ENCODE measurements at places on chromosomes 4 and X. TPM values are rescaled to one million over a fixed set of nuclear protein-coding genes. Genes with fewer than 3 reads are reported as not detected.

GRCh38 chr4:147582386-147583060 lies 34.7 kb upstream of the TMEM184C start:
- no peak for DNase-seq

DNA sequence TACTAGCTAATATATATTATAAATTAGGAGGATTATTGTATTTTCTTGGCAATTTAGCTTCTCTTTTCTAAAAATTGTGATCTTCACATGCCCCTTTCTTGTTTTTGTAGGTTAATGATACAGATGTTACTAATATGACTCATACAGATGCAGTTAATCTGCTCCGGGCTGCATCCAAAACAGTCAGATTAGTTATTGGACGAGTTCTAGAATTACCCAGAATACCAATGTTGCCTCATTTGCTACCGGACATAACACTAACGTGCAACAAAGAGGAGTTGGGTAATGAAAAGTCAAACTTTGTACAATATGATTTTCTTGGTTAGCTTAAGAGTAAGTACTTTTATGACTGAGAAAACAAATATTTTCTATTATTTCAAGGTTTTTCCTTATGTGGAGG lies 74.1 kb downstream of the SLC10A6 start:
- DNase-seq: peak; percentile 14

- no peak for DNase-seq
Measured at GRCh38 chrX:15319075-15319474, 3.6 kb upstream of the ASB11 start.

DNA sequence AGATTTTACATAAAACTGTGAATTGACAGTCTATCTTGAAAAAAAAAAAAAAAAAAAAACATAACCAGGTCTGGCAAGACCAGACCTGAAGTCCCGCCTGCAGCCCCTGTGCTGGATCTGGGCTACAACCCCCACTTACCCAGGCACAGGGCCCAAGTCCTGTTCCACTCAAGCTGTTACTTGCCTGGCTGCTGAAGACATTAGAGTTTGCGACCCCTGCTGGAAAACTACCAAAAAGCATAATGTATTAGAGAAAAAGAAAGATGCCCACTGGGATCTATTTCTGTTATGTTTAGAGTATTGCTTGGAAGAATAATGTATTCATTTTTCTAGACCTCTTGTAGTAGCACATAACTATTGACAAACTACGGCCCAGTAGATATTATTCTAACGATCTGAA lies 4.7 kb downstream of the HS3ST1 start:
- peak; percentile 6 for DNase-seq

- peak; percentile 70 for DNase-seq
Measured at GRCh38 chr4:176838601-176839433, 46.1 kb upstream of the VEGFC start.

DNA sequence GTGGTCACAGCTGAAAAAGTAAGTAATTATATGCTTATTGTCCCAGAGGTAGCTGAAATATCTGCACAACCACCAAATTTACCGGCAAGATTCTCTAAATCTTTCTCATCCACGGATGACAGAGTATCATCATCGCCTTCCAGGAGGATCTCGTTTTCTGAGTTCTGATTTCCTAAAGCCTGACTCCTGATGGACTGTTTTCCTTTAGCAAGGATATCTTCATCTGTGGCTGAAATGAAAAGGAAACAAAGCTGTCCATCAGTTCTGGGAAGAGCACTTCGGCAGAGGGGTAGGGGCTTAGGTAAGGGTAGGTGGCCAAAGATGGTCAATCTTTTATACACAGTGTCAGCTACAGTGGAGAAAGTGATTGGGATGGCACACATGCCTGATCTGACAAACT lies 8.7 kb downstream of the MAB21L2 start:
- DNase-seq: no peak

The NEIL3 gene
- total RNA-seq: 2.4 TPM

The NIPAL1 gene
- total RNA-seq: not detected

DNA sequence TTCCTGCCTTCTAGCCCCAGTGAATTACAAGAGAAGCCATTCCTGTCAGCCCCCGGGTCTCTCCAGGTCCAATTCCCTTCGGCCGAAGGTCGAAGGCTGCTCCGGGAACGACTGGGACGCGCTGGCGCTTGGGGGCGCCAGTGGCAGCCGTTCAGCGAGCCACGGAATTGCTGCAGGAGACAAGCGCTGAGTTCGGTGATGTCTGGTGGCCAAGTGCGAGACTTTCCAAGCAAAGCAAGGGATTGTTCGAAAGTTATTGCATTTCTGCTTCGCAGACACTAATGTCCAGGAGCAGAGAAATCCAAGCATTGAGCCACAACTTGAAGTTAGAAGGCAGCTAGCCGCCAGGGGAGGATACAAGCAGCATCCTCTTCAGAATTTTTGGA lies 1.1 kb upstream of the DKK2 start:
- DNase-seq: peak; percentile 73

- DNase-seq: no peak
Measured at GRCh38 chrX:130174937-130175336, 3.2 kb downstream of the RAB33A start.

DNA sequence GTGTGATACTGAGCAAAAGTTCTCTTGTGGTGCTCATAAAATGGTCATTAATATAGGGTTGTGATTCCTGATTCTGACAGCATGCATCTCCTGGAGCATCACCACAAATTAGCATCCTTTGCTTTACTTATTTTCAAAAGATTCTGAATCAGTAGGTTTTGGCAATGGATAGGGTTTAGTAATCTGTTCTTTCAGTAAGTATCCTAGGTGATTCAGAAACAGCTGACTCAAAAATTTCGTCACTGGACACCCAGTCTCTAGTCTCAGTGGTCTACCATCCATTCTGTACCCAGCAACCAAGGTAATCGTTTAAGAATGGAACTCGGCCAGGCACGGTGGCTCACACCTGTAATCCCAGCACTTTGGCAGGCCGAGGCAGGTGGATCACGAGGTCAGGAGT lies 4.1 kb downstream of the CBLL2 start:
- DNase-seq: peak; percentile 48

- no peak for DNase-seq
Measured at GRCh38 chr4:124253080-124253479, 459.5 kb downstream of the ANKRD50 start.

GRCh38 chrX:138018145-138018799 lies 452.3 kb downstream of the ZIC3 start:
- DNase-seq: peak; percentile 0

DNA sequence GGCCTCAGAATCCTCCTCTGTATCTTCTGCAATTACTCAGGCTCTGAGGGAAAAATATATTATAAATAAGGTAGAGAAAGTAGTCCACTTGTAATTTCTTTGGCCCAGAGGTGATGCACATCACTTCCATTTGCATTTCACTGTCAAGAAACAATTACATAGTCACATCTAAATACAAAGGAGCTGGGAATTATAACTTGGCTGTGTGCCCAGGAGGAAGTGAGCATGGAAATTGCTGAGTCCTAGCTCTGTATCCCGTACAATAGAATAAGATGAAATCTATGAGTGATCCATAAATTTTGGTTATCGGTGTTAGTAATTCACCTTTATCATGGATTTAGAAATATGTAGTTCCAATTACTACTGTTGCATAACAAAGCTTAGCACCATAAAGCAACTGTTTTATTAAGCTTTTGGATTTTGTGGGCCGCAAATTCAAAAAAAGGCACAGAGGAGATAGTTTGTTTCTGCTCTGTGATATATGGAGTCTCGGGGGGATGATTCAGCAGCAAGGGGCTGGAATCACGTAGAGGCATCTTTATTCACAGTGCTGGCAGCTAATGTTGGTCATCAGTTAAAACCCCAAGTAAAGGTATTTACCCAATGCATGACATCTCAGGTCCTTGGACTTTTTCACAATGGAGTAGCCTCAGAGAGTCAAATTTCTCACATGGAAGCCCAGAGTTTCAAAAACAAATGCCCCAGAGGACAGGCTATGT lies 241.4 kb upstream of the GALNT7 start:
- no peak for DNase-seq

- peak; percentile 4 for DNase-seq
Measured at GRCh38 chr4:168071304-168071703, 21.0 kb upstream of the ANXA10 start.

GRCh38 chr4:162016219-162016618 lies 147.6 kb downstream of the FSTL5 start:
- DNase-seq: no peak

DNA sequence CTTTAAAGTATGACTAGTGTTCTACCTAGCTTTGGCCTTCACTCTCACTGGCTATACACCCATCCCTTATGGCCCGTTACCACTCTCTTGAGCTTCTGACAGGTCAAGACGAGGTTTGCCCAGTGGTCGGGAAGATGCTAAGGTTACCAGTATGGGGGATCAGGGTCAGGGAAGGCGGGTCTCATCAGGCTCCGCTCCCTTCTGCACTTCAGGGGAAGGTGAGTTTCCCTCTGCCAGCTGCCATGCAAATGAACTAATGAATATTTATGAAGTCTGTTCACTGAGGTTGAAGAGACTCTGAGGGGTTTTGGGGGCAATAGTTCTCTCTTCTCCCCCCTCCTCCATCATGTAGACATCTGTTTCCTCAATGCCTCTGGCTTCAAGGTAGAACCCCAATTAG lies 6.6 kb downstream of the EFNB1 start:
- DNase-seq: no peak

The SPANXA2 gene
- not detected for total RNA-seq

- DNase-seq: peak; percentile 19
Measured at GRCh38 chr4:169015186-169015623, 5.2 kb upstream of the CBR4 start.

The GYPA gene
- not detected for total RNA-seq

The MAEA gene
- total RNA-seq: 85.0 TPM

The PLAC8 gene
- total RNA-seq: not detected

The CRMP1 gene
- total RNA-seq: not detected

The RWDD4 gene
- total RNA-seq: 41.6 TPM

The CFAP47 gene
- not detected for total RNA-seq

- no peak for DNase-seq
Measured at GRCh38 chr4:112341033-112341432, 43.9 kb downstream of the ALPK1 start.

The SSX4 gene
- not detected for total RNA-seq

- no peak for DNase-seq
Measured at GRCh38 chrX:154419189-154419588, 7.8 kb downstream of the TAFAZZIN start.

The AGTR2 gene
- not detected for total RNA-seq

The CEP135 gene
- 3.2 TPM for total RNA-seq

The TNIP3 gene
- total RNA-seq: 1.4 TPM

DNA sequence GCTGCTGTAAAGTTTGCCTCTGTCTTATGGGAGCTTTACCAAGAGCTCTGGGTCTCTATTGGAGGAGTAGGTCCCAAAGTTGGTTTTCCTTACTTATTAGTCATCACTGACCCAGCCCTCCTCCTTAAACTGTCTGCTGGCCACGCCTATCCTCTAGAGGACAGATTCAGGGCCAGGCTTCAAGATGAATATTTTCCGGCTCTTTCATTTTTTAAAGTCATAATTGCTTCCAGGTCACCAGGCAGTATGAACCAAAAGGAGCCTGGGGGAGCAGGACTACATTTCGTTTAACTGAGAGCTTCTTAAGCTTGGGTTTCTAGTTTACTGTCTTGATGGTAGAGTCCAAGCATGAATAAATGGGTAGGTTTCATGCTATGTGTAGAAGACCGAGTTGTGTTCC lies 13.7 kb downstream of the BCORL1 start:
- DNase-seq: peak; percentile 86

The GLUD2 gene
- total RNA-seq: 1.6 TPM

The CT45A10 gene
- total RNA-seq: not detected

The FSTL5 gene
- total RNA-seq: not detected

DNA sequence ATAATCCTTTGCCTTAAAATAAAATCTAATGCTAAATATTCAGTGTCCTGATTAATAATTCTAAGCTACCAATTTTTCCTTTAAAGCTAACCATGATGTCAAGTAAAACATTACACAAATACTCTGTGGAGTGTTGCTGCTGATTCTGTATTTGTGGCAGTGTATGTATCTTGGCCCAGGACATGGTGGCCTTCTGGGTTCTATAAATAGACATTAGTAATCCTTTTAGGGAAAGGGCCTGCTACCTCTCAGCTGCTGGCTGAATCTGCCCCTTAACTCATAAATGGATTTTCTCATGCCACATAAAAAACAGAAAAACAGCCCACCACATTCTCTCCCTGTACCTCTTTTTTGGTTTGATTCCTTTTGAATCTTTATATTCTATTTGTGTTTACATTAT lies 1.2 kb upstream of the XK start:
- DNase-seq: no peak

DNA sequence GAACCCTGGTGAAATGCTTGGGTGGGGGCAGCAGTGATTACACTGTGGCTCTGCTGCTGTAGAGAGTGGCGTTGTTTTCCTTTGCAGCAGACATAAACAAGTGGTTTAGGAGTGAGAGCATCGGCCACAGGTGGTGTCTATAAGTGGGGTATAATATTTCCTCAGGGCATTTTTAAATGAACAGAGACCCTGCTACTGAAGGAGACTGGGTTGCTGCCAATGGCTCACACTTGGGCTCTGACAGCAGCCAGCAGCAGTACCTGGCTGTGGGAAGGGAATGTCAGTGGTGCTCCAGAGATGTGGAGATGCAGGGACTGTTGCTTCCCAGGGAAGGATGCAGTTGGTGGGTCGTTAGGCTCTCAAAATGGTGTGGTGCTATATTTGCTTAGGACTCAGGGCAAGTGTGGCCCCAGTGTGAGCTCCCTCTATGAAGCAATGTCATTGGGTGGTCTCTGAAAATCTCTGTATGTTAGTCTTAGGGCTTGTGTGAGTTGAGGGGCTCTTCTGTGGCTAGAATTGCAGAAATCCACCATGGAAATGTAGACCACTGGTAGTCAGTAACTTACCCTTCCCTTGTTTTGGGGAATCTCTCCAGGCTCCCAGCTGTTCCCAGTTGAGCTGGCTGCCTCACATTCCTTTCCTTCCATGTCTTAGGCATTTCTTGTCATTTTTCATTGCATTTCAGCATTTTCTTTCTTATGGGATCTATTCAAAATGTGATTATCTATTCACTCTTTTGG lies 1023.0 kb upstream of the GRID2 start:
- no peak for DNase-seq

GRCh38 chr4:80229590-80229989 lies 32.3 kb downstream of the PRDM8 start:
- no peak for DNase-seq

The UCHL1 gene
- total RNA-seq: 443 TPM

DNA sequence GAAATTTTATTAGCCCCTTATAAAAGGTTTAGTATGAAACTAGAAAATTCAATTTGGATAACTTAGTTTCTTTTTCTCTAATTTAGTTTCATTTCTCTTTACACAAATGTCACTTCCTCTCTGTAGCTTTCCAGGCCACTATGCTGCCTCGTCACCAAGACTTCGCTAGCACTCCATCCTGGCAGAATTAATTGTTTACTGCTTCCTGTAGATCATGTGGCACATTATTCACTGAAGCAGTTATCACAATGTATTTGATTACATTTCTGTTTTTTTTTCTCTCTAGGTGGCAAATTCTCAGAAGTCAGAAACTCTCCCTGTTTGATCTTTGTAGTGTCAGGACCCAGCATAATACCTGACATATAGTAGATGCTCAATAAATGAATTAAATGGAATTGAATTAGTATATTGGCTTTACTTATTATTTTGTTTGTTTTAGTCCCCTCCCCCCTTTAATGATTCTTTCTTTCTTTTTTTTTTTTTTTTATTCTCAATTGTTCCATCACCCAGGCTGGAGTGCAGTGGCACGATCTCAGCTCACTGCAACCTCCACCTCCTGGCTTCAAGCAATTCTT lies 9.3 kb upstream of the SAT1 start:
- no peak for DNase-seq

The CENPI gene
- total RNA-seq: 11.8 TPM

GRCh38 chr4:112093636-112094202 lies 51.5 kb upstream of the FAM241A start:
- DNase-seq: no peak

The WDFY3 gene
- 38.7 TPM for total RNA-seq

- DNase-seq: no peak
Measured at GRCh38 chr4:175371091-175371490, 441.0 kb downstream of the GPM6A start.

- peak; percentile 2 for DNase-seq
Measured at GRCh38 chrX:151538190-151539122, 25.0 kb upstream of the PASD1 start.

Data from GM23248 (cell line).